ENCODE measurements at places on chromosomes 1 and 21.

- no peak for DNase-seq
Observed at GRCh38 chr1:36884029-36884701, 150.2 kb downstream of the GRIK3 start.

DNA sequence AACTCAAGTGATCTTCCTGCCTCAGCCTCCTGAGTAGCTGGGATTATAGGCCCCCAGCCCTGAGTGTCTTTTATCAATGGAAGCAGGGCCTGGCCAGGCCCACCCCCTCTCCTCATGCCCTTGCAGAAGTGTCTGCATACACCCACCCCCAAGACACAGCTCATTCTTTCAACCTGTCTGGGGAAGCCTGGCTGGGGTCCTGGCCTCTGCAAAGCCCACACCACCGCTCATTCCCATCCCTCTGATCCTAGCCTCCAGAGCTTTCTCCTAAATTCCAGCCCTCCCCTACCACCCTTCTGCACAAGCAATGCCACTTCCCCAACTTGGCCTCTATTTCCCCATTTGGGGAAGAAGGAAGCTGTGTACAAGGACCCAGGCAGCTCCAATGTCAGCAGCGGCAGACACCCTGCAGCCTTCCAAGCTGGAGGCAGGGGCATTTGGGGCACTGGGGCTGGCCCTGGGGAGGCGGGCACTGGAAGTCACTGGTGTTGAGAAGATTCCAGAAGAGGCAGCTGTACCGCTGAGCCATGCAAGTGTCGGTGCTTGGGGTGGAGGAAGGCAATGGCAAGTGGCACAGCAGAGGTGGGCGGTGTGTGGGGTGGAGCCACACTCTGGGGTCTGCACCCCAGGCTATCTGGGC lies 33.7 kb upstream of the ARF1 start:
- no peak for DNase-seq

DNA sequence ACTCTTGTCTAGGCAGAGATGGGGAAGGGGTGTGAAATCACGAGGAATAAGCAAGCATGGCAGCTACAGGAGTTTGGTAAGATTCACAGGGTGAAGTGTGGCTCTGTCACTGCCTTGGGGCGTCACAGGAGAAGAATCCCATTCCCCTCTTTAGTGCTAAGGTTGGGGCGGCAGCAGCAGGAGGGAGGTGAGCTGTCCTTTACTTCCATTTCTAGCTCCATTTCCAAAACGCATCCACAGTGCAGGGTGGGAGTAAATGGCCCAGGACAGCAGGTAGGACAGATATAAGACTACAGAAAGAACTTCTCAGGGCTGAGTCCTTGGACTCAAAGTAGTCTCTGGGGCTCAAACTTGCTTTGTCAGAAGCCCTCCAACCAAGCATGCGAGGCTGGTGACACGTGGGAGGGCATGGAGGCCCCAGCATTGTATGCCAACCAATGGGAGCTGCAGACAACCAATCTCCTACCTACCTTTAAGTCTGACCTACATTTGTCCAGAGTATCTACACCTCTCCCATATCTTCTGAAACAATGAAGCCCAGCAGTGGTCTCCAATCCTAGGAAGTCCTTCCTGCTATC lies 8.5 kb downstream of the MEF2D start:
- DNase-seq = no peak

- no peak for DNase-seq
Observed at GRCh38 chr1:84769636-84770035, 79.4 kb upstream of the SSX2IP start.

DNA sequence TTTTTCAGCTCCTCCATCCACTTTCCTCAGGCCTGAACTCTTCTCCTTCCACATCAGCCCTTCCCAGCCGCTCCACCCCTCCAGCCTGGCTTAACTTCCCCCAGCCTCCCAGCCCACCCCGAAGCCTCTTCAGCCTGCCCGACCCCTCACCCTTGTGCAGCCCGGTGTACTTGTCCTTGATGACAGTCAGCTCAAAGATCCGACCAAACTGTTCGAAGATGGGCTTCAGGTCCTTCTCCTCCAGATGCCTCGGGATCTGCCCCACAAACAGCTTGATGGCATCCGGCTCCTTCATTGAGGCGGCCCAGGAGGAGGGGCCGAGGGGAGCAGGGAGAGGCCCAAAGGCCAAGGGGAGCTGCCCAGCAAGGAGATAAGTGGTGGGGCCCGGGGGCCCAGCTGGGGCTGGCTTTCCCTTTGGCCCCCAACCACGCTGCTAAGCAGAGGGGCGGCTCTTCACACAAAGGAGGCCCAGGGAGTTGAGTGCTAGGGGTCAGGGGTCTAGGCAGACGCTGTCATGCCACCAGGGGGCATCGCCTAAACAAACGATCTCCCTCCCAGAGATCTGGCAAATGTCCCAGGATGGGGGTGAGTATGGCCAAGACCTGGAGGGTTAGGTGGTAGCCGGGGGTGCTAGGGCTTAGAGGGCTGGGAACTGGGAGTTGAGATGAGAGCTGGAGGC lies 738 bp downstream of the CELF3 start:
- no peak for DNase-seq

DNA sequence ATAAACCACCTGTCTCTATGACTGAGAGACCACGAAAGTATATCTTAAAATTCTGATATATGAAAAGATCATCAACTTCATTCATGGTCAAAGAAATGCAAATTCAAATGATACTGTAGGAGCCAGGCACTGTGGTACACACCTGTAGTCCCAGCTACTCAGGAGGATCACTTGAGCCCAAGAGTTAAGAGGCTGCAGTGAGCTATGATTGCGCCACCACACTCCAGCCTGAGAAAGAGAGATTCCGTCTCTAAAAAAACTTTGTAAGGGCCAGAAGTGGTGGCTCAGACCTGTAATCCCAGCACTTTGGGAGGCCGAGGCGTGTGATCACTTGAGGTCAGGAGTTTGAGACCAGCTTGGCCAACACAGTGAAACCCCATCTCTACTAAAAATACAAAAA lies 17.0 kb downstream of the RERE start:
- no peak for DNase-seq

DNA sequence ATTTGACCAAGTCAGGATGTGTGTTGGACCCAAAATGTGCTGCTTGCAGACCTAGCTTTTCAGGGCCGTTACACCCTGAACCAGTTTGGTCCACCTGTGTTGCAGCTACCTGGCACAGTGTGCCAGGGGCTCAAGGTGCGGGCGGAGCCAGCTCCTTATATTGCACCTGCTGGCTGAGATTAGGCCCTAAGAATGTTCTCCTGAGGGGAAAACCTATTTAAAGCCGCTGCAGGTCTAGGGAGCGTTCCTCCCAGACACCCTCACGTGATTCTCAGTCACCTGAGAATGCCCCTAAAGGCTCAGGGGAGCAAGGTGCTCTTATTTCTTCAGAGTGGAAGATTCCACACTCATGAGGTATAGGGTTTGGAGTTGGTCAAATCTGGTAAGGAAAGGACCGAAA lies 12.0 kb downstream of the GSTM3 start:
- DNase-seq = no peak
